Activated CD4-positive, alpha-beta memory T cell treated with anti-CD3 and anti-CD28 coated beads for 36 hours (primary cell): ENCODE measurements at places on chromosomes 7 and 10. TPM values are rescaled to one million over a fixed set of nuclear protein-coding genes. Genes with fewer than 3 reads are reported as not detected.

DNA sequence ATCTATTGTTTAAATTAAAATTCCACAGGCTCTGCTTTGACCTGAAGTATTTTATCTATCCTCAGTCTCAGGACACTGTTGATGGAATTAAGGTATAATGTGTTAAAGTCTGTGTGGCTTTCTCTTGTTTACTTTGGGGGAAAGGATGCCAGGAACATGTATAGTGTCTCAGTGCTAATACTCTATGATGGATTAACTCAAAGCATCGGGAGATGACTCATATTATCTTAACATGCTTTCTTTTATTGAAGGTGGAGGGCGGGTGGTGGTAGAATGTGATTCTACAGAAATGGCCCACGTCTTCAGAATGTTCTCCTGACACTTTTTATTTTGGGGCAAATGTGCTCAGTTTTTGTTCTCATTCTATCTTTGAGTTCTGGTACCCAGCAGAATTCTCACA lies 189.0 kb downstream of the ANKRD30A start:
- DNase-seq = no peak

GRCh38 chr7:142463401-142463850 lies 205.6 kb upstream of the PRSS58 start:
- peak; percentile 47 for DNase-seq

- DNase-seq = no peak
Measured at GRCh38 chr10:70634011-70634410, 31.5 kb upstream of the PRF1 start.

LIPJ gene
- total RNA-seq = not detected

GRCh38 chr7:142796501-142797390 lies 26.0 kb downstream of the PRSS2 start:
- no peak for DNase-seq
